Anterior cingulate cortex (tissue), 58 donors: ENCODE measurements at places on chromosomes 6 and 20.

DNA sequence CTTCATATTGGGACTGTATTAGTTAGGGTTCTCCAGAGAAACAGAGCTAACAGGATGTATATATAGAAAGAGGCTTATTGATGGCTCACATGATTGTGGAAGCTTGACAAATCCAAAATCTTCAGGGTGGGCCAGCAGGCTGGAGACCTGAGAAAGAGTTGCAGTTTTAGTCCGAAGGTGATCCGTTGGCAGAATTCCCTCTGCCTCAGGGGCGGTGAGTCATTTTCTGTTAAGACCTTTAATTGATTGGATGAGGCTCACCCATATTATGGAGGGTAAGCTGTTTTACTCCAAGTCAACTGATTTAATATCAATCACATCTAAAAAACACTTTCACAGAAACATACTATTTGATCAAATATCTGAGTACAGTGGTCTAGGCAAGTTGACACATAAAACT, 113.6 kb downstream of the FLRT3 start:
- no peak for DNase-seq

- no peak for DNase-seq
Measured at GRCh38 chr6:82040405-82041221, 206.9 kb downstream of the IBTK start.

GRCh38 chr6:33808641-33809180, 4.9 kb upstream of the MLN start:
- DNase-seq = no peak

DNA sequence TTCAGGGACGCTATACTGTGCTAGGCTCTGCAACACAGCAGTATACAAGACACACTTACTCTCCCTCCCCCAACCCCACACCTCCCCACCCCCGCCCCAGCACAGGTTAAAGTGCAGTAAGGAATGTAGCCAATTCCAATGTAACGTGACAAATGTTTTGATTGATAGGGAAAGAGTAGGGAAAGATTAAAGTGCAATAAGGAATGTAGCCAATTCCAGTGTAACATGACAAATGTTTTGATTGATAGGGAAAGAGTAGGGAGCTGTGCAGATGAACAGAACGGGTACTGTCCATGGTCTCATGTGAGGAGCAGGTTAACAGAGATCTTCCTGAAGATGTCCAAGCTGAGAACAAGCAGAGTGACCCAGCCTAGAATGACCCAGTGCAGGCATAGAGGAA, 69.1 kb downstream of the TMEM244 start:
- DNase-seq = no peak

DNA sequence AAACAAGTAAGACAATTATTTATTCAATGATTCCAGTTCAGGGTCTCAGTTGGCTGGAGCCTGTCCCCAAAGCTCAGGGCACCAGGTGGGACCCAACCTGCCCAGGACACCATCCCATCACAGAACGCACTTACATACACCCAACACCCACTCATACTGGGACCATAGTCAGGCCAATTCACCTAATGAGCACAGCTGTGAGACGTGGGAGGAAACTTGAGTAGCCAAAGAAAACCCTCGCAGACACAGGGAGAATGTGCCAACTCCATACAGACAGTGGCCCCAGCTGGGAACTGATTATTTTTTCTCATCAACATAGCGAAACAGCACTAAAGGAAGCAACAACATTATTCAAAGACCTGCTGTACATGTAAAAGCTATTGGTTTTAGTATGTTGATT, 58.6 kb upstream of the DOK5 start:
- no peak for DNase-seq

GRCh38 chr6:41186031-41186562, 14.9 kb downstream of the TREML2 start:
- no peak for DNase-seq

- no peak for DNase-seq
Measured at GRCh38 chr6:27892649-27893058, 19.5 kb downstream of the OR2B2 start.

DNA sequence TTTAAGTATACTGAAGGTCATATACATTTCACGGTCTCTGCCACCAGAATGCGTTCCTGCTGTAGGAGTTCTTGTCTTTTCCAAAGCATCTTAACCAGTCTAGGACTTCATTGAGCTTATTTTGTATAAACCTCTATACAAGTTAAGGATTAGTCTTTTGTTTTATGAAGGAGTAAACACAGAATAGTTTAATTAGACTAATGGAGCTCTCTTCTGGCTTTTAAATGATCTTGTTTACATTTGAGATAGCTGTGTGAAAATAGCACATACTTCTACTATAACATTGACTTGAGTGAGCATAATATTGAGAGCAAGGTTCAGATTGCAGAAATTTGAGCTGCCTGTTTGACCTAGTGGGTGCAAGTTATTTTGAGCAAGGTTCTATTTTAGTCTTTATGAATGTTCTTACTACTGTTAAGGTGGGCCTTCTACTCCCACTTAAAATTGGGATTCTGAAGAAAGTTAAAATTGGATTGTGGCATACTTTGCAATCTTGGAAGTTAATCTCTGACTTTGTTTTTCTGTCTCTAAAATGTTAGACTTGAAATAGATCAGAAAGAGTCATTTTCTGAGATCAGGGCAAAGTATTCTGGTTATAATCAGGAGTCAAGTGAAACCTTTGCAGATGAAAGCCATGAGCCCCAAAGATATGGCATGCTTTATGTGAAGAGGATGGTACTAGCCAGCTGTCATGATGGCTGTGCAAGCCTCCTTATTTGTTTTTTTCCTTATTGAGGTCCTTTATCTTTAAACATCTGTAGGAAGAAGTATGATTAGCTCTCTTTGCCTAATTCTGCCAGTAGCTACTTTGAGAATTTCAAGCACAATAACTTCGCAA, 41.8 kb downstream of the RPRD1B start:
- DNase-seq = no peak

GRCh38 chr6:51706086-51706485, 381.3 kb downstream of the PKHD1 start:
- no peak for DNase-seq

DNA sequence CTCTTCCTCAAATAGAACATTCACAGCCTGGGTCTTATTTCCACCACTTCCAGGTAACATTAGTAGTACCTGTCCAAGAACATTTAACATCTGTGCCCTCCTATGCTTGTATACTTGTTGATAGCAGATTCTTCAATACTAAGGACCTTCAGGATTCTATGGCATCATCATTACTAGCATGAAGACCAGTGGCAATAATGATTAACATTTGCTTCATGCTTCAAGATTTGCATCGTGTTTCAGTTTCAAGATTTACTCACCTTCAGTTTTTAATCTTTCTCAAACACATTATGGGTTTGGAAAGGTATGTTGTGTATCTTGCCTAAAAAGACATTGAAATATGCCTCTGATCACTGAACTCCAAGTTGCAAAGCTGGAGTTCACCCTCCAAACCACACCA, 412.8 kb upstream of the NRSN1 start:
- no peak for DNase-seq

- no peak for DNase-seq
Measured at GRCh38 chr6:17601386-17601703, 1.2 kb downstream of the FAM8A1 start.

DNA sequence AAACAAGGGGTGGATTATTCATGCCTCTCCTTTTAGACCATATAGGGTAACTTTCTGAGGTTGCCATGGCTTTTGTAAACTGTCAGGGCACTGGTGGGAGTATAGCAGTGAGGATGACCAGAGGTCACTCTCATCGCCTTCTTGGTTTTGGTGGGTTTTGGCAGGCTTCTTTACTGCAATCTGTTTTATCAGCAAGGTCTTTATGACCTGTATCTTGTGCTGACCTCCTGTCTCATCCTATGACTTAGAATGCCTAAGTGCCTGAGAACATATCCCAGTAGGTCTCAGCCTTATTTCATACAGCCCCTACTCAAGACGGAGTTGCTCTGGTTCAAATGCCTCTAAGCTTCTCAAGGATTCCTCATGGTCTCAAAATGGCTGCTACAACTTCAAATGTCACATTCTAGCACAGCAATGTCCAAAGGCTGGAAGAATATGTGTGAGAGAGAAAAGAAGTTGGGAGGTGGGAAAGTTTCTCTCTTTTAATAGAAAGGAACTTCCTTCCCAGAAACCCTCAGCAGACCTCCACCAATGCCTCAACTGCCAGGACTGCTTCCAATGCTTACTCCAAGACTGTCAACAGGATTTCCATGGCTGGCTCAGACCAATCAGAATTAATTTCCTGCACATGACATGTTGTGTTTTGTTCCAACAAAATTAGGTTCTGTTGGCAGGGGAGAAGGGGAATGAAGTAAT, 46.6 kb upstream of the SLC9A8 start:
- no peak for DNase-seq

GRCh38 chr6:74976701-74977100, 229.2 kb downstream of the COL12A1 start:
- no peak for DNase-seq

DNA sequence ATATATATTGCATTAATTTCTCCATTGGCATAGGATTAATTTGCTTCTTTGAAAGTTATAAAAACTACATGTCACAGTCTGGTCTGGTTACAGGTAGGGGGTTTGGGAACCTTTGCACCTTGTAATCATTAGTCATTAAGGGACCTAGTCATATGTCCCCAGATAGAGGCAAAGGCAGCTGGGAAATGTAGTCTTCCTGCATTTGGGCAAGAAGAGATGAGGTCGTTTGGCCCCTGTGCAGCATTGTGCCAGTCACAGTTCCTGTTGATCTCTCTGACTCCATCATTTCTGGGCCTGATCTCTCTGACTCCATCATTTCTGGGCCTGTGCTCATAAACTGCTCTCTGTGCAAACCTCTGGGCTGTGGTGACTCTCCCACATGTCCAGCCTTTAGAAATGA, 73.2 kb downstream of the BCKDHB start:
- DNase-seq = no peak

- DNase-seq = no peak
Measured at GRCh38 chr6:157436219-157436943, 55.4 kb downstream of the ZDHHC14 start.

- no peak for DNase-seq
Measured at GRCh38 chr20:38011696-38012095, 21.6 kb downstream of the TTI1 start.

DNA sequence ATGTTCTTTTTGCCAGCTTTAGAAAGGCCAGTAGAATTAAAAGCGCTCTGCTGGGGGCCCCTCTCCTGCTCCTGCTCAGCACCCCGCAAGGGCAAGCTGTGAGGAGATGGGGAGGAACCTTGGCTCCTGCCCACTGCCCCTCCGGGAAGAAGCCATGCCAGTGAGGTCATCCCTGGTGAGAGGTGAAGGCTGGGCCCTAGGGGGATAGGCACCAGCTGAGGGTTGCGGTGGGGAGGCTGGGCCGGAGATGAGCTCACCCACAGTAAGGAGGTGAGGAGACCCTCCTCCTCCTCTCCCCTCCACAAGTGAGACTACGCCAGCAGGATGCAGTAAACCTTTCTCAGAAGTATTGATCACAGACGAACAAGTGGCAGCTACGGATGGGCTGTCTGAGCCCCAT, 32.1 kb downstream of the LRFN2 start:
- no peak for DNase-seq

- DNase-seq = no peak
Measured at GRCh38 chr6:158253248-158253647, 59.0 kb upstream of the TULP4 start.

GRCh38 chr6:124203101-124203811, 399.6 kb downstream of the NKAIN2 start:
- no peak for DNase-seq

GRCh38 chr6:70667256-70667710, 400 bp upstream of the SMAP1 start:
- DNase-seq = no peak

DNA sequence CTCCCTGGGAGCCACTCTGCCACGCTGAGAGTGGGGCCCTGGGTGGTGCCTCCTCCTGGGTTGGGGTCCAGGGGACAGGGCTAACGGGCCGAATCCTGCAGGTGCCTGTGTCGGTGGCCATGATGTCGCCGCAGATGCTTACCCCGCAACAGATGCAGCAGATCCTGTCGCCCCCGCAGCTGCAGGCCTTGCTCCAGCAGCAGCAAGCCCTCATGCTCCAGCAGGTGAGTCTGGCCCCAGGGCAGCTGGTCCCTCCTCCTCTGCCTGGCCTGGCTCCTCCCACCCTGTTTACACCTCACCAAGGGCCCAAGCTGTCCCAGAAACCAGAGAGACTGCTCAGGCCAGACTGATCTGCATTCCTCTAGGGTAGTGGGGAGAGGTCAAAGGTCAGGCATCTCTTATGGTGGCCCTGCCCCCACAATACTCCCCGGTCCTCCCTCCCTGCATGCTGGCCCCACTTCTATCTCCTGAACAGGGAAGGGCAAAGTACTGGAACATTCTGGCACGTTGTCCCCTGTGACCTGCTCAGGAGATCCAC, 38.6 kb downstream of the FOXP4 start:
- no peak for DNase-seq

DNA sequence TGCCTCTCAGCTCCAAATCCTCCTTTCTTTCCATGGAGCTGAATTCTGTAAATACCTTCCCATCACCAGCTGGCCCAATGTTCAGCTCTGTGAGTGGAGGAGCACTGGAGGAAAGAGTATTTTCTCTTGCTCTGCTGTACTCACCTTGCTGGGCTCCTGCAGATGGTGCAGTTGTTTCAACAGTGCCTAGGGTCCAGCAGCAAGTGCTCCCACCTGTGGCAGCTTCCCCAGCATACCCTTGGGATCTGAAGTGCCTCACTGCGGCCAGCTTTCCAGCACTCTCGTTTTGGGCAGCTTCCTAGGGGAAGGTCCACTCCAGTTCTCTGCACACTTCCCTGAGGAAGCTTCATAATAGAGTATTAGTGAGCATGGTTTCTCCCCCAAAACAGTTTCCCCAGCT, 170.9 kb downstream of the ARHGAP18 start:
- no peak for DNase-seq

GRCh38 chr6:41439524-41440418, 104.4 kb downstream of the NCR2 start:
- no peak for DNase-seq

DNA sequence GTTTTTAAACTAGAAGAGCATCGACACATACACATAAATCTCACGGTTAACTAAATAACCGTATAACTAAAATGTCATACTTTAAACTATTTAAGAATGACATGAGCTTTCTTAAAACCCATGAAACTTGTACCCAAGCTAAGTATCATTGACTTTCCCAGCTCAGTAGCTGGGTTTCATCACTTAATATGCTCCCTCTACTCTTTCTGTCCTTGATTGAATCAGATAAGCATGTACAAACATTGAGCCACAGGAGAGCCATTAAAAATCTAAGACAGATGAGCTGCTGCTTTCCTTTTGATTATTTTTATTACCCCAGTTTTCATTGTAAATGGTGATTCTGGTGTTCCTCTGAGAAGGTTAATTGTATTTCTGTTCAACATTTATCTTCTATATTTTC, 115.8 kb downstream of the FOXO3 start:
- no peak for DNase-seq

- no peak for DNase-seq
Measured at GRCh38 chr6:125340991-125341390, 39.2 kb upstream of the HDDC2 start.

GRCh38 chr6:69945192-69945591, 78.8 kb downstream of the COL19A1 start:
- no peak for DNase-seq

GRCh38 chr6:75997696-75998095, 74.8 kb downstream of the IMPG1 start:
- no peak for DNase-seq

- DNase-seq = no peak
Measured at GRCh38 chr20:48949304-48950170, 28.0 kb downstream of the ARFGEF2 start.

- DNase-seq = no peak
Measured at GRCh38 chr6:43997345-43997677, 129.9 kb downstream of the MRPL14 start.

- DNase-seq = no peak
Measured at GRCh38 chr6:21953831-21954801, 342.7 kb downstream of the PRL start.
